ENCODE measurements at places on chromosomes 4 and X.

GRCh38 chr4:162461952-162462351 is 298.2 kb upstream of the FSTL5 start:
- peak; percentile 0 for DNase-seq

- peak; percentile 31 for DNase-seq
Measured at GRCh38 chrX:106891762-106892460, 11.2 kb downstream of the RIPPLY1 start.

DNA sequence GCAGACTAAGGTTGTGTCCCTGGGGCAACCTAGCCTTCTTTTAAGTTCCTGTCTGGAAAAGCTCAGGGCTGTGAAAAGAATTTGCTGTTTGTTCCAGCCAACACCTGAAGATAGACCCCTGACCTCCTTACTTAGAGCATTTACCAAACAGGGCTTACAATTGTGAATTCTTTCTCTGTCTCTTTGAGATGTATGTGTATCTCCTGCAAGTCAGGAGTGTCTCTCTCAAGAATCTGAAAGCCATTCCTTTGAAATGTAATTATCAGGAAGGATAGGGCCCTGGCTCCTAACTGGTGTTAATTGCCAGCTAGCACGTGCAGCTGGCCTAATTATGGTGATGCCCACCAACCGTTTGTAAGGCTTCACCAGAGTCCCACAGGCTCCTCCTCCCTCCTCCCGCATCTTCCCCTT is 18.2 kb downstream of the CCNG2 start:
- no peak for DNase-seq

DNA sequence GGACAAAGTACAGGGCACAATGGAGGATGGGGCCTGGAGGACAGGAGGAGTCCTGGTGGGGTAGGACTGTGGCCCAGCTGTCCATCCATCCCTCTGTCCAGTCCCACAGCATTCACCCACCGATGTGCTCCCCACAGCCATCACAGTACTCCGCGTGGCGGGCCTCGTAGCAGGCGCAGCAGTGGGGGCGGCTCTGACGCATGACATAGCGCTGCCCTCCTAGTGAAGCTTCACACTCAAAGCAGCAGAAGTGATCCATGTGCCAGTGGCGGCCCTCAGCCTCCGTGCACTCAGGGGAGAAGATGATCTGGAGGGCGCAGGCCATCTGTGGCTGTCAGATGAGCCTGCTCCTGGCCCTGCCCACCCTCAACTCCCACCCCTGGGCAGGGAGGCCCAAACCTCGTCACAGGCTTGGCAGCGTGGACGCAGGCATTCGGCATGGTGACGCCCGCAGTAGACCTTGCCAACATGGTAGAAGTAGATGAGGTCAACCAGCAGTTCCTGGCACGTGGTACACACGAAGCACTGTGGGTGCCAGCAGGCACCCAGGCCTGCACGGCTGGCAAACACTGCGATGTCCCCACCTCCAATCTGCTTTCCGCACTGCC is 6.3 kb downstream of the PLP2 start:
- no peak for DNase-seq

DNA sequence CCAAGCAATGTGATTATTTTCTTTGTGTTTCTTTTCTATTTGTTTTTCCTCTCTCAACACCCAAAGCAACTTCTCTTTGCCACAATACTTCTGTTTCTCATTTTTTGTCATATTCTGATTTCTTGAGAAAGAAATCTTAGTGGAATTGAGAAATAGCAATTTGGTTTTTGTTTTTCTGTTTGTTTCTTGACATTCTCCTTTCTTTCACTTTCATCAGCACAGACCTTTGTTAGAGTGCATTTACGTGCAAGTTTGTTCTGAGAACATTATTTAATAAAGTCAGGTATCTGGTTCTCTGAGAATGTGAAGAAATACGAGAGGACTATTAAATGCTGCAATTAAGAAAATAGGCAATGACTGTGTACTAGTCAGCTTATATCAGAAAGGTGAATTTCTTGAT is 608.1 kb upstream of the AADAT start:
- no peak for DNase-seq

DNA sequence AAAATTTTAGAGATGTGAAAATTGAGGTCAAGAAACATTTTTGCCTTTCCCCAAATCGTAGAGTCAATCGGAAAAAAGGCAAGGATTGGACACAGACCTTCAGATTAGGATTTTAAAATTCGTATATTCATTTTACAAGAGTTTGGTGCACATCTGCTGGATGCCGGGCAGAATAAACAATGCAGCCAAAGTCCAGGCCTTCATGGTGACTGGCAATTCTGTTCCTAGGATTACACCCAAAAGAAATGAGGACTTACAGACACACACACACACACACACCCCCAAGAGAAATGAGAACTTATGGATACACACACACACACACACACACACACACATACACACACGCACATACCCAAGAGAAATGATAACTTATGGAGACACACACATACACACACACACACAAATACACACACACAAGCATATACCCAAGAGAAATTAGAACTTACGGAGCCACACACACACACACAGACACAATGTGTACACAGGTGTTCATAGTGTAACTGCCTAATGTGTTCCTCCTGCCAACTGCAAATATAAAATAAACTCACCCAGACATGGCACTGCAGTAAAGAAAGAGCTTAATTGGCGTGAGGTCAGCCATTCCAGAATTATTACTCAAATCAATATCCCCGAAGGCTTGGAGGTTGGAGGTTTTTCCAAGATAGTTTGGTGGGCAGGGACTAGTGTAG is 165.7 kb upstream of the STS start:
- DNase-seq = no peak

- DNase-seq = no peak
Measured at GRCh38 chr4:96525898-96526297, 686.0 kb downstream of the PDHA2 start.

GRCh38 chr4:104490770-104491480 is 3.8 kb downstream of the CXXC4 start:
- peak; percentile 53 for DNase-seq

DNA sequence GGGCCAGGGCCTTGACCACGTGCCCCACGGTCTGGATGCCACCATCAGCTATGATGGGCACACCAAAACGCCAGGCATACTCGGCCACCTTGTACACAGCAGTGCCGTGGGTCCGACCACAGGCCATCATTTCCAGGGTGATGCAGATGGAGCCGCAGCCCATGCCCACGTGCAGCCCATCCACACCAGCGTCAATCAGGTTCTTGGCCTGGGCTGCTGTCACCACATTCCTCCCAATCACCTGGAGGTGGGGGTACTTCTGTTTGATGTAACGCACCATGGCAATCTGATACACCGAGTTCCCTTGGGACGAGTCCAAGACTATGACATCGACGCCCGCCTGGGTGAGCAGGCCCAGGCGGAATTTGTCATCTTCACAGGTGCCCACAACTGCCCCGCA is 221.2 kb upstream of the ATP6AP2 start:
- no peak for DNase-seq

- DNase-seq = peak; percentile 71
Measured at GRCh38 chrX:23694606-23695005, 27.3 kb downstream of the PRDX4 start.

DNA sequence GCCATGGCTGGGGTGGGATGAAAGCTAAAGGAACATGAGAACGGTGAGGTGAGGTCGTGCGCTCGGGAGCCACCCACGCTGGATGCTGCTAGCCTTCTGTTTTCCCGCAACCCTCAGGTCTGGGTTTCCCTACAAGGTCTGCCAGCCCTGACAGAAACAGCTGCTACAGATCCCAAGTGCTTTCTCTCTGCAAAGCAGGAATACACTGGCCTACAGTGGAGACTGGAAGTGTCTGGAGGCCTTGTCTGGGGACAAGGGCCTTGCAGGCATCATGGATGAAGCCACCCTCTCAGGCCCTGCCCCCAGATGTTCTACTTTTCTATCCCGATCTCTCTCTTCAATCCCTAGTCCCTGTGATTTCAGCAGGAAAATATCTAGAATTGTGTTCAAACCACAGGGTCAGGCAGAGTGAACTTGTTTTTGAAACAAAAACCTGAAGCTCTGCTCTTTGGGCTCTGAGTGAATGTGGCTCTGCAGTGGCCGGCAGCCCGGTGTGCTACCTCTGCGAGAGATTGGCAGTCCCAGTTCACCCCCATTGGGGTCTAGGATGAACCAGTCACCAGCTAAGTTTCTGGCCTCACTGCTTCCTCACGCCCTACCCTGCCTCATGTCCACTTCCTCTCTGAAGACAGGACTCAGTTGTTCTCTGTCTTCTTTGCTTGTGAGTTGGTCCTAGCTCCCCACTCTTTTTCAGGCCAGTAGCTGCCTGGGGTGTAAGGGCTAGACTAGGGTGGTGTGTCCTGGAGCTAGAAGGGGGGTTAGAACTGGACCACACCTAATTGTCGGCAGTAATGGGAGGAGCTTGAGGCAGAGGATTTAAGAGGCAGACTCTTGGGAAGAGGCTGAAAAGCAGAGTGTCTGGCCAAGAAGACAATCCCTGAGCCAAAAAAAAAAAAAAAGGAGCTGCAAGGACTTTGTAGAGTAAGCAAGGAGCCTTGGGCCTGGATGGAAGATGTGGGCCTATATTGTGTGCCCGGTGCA is 89.6 kb downstream of the RTL5 start:
- DNase-seq = peak; percentile 30

DNA sequence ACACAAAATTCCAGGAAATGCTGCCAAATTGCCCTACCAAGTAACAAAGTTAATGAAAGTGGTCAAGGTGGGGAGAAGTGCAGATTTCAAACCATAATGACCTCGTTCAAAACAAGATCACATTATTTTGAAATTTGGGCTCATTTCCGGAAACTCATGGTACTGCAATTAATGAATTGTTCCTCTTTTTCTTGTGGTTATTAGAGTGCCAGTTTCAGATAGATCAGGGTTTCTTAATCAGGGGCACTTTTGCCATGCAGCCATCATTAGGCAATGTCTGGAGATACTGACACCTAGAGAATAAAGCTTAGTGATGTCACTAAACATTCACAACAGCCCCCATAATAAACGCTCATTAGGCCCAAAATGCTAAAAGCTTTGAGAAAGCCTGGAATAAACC is 381.5 kb upstream of the GALNT7 start:
- DNase-seq = no peak

DNA sequence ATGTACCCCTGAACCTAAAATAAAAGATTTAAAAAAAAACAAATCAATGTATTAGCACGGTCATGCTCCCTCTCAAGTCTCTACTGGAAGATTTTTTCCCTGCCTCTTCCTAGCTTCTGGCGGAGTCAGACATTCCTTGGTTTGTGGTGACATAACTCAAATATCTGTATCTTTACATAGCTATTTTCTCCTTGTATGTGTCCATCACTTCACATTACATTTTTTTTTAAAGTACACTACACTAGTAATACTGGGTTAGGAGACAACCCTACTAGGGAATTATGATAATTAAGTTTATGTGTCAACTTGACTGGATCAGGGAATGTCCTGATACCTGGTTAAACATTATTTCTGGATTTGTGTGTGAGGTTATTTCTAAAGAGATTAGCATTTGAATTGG is 1197.9 kb downstream of the TECRL start:
- no peak for DNase-seq

DNA sequence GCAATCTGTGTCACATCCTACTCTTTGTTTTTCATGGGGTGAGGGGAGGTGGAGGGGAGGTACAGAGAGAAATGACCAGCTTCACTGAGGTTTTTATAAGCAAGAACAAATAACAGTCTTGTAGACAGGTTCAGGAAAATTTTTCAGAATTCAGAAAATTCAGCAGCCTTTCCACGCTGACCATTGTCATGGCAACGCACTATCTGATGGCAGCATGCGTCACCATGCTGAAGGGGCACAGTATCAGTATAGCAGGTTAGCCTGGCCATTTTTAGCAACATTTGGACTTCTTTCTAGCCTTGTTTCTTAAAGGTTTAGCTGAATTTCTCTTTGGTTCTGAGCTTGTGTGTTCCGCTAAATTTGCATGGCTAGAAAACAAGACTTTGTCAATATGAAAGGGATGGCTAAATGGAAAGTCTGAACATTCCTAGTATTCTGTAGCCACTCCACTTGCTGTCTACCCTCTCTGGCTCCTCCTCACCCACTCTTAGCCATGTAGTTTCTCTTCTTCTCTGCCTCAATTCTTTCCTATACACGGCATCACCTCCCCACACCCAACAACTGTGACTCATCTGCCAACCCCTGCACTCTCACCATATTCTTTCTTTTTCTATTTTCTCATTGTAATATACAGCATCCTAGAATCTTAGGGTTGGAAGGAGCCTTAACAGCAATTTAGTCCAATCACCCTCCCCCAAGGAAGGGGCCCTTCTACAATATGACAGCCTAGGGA is 42.7 kb upstream of the CITED1 start:
- no peak for DNase-seq

GRCh38 chrX:11446336-11446735 is 153.1 kb downstream of the AMELX start:
- DNase-seq = peak; percentile 76

- DNase-seq = peak; percentile 61
Measured at GRCh38 chr4:142984871-142985585, 138.9 kb upstream of the INPP4B start.

GRCh38 chr4:26058537-26058936 is 144.5 kb downstream of the SMIM20 start:
- DNase-seq = no peak

DNA sequence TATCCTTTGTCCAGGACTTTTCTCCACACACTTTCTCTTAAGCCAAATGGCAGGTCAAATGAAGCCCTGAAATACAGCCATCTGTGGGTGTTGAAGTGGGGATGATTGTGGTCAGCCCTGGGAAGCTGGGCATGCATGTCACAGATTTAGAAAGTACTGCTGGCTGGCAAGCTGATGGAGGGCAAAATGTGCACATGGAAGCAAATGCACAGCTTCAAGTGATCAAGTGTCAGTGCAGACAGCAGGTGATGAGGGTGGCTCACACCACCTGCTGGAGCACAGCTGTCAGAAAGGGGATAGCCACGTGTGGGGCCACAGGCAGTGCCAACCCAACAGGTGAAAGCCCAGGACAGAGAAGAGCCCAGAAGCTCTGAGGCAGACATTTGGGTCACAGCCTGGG is 40.3 kb upstream of the ATXN3L start:
- no peak for DNase-seq

- no peak for DNase-seq
Measured at GRCh38 chrX:129900054-129900453, 5.9 kb upstream of the UTP14A start.

- DNase-seq = no peak
Measured at GRCh38 chr4:111499291-111499690, 646.0 kb upstream of the FAM241A start.

GRCh38 chrX:64580605-64581004 is 185.4 kb upstream of the MTMR8 start:
- no peak for DNase-seq

DNA sequence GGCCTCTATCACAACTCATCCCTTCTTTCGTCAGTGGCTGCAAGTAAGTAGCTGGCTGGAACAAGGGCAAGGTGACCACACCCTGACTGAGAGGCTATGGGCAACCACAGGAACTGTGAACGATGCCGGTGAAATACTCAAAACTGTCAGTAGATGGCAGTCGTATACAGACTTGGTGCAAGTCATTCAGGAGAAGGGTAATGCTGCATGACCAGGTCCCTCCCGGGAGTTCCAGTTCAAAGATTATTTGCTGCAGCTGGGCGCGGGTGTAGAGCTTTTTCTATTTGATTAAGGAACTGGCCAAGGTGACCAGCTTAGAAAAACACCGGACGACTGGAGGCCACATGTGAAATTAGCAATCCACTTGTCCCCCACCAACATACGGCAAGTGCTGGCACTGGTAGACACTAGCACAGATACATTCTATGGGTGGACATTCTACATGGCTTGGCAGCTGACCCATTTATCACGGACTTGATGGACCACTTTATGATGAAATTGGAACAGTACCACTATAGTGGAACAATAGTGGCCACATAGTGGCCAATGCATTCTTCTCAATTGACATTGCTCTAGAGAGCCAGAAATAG is 726.6 kb downstream of the TRAM1L1 start:
- DNase-seq = peak; percentile 72
